Activated naive CD4-positive, alpha-beta T cell treated with Interleukin-2 at 50 U/mL for 16 hours (primary cell): ENCODE measurements at places on chromosomes 7 and 10.

GRCh38 chr10:62662486-62662885, 142.0 kb upstream of the ADO start:
- no peak for DNase-seq

DNA sequence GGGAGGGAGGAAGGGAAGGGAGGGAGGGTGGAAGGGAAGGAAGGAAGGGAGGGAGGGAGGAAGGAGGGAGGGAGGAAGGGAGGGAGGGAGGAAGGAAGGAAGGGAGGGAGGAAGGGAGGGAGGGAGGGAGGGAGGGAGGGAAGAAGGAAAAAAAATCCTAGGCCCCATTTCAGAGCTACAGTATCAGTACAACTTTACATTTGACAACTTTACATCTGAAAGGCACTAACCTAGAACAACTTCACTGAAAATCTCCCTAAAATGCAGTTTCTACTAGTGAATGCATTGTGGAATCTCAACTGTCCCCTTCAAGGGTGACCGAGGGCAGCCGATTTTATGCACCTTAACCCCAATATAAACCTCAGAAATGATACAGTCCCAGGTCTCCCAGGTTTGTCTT, 259.8 kb upstream of the GALNT17 start:
- no peak for DNase-seq

- DNase-seq, result no peak
These were observed 108.1 kb downstream of the SNX13 start for GRCh38 chr7:17832242-17832641.

- DNase-seq, result no peak
These were observed 338.0 kb upstream of the ZMIZ1 start for GRCh38 chr10:78730754-78731153.

GRCh38 chr10:78540355-78541076, 506.9 kb downstream of the RPS24 start:
- DNase-seq, result no peak

DNA sequence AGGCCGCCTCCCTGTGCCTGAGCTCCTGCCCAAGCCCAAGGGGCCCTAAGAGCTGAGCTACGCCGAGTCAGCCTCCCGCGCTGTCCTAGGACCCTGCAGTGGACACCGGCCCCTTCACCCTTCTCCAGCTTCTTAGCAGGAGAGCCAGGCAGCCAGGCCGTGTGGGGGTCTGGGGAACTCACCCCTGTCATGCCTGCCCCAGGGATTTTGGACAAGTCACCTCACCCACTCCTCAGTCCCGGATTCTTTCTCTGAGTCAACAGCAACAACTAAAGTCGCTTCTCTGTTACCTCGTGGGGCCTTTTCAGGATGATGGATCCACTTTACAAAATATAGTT, 79.3 kb downstream of the MKI67 start:
- no peak for DNase-seq

DNA sequence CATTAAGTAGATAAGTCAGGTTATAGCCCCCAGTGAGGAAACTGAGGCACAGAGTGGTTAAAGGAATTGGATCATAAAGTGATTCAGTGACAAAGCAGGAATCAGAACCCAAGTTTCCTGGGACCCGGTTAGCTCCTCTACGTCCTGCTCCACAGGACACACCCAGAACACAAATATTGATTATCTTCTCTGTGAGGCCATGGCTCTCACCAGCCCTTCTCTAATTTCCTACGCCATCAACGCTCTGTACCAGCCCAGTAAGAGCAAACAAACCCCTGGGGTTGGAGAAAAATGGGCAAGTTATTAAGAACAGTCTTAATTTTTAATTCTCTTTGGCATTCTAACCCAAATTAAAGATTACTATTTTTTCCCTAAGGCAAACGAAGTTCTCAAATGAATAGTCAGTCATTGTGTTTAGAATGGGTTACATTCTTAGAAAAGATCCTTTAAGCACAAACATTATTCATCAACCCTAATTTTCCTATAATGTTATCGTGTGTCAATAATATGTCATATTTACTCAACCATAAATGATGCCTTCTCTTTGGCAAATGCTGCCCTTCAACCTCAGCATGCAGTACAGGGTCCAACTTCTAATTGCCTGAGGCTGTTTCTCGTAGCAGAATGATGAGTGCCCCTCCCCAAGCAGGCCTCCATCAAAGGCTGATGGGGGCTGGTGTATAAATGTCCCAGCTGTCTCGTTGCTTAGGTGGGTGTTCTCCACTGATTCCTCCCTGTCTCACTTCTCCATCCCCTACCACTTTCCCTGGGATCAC, 25.4 kb upstream of the TM9SF3 start:
- no peak for DNase-seq

DNA sequence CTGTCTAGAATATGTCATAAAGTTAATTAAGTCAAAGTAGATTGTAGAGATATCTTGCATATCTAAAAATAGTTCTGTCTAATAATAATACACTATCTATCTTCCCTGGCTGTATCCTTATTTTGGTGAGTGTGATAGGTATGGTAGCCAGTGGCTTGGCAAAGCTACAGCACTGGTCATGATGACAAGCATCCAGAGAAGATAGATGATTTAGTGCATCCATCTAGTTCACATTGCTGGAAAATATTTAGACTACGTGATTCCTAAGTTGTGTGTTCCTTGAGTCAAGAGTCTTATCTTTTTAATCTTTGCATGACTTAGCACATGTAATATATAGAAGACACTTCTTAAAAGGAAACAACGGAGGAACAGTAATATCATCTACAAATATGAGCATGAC, 711.2 kb upstream of the KCND2 start:
- no peak for DNase-seq

GRCh38 chr7:1270181-1270580, 37.5 kb downstream of the UNCX start:
- no peak for DNase-seq

DNA sequence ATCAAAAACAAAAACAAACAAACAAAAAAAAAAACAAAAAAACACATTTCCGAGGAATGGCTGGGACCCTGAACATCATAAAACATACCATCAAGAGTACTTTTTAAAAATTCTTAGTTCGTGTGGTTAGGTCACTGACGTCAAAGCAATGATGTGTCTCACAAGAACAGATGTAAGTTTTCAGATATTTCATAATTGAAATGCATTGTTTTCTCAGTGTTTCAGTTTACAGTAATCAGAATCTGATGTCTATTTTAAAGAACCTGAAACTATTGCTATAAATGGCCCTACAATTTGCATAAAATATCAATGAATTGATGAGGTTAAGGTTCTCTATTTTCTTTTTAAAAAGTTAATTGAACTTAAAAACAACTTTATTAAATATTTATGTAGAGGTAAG, 103.7 kb upstream of the HGF start:
- no peak for DNase-seq

- DNase-seq, result peak; percentile 38
These were observed 677 bp downstream of the TSPAN14 start for GRCh38 chr10:80454513-80455460.

DNA sequence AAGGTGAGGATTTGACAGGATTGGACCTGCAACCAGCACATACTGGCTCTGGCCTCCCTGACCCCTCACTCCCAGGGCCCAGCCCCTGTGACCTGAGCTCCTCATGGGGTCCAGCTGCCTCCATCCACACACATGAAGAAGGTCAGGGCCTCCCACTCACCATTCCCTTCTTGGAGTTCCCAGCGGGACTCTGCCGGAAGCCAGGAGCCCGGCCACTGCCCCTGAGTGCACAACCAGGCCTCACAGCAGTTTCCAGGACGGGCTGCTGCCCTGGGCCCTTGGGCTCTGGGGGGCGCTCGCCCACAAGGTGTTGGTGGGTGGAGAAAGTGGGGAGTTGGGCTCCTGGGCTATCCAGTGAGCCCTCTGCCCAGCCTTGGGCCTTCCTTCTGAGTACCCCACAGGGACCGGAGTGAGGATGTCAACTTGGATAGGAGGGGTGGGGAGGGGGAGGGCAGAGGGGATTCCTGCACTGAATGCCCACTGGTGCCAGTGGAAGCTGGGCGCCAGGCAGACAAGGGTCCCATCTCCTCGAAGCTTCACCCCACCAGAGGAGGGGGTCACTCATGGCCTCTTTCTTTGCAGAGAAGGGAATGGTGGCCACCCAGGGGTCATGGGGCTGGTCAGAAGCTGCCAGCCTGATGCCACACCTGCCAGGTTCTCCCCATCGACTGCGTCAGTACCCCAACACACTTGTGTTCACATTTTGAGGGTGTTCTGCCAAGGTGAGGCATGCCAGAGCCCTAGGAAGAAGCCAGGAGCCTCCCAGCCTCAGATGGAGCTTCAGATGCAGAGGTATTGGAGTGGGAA, 115.3 kb downstream of the PTPN20 start:
- DNase-seq, result no peak

GRCh38 chr10:100693821-100694220, 51.6 kb upstream of the PAX2 start:
- DNase-seq, result no peak

DNA sequence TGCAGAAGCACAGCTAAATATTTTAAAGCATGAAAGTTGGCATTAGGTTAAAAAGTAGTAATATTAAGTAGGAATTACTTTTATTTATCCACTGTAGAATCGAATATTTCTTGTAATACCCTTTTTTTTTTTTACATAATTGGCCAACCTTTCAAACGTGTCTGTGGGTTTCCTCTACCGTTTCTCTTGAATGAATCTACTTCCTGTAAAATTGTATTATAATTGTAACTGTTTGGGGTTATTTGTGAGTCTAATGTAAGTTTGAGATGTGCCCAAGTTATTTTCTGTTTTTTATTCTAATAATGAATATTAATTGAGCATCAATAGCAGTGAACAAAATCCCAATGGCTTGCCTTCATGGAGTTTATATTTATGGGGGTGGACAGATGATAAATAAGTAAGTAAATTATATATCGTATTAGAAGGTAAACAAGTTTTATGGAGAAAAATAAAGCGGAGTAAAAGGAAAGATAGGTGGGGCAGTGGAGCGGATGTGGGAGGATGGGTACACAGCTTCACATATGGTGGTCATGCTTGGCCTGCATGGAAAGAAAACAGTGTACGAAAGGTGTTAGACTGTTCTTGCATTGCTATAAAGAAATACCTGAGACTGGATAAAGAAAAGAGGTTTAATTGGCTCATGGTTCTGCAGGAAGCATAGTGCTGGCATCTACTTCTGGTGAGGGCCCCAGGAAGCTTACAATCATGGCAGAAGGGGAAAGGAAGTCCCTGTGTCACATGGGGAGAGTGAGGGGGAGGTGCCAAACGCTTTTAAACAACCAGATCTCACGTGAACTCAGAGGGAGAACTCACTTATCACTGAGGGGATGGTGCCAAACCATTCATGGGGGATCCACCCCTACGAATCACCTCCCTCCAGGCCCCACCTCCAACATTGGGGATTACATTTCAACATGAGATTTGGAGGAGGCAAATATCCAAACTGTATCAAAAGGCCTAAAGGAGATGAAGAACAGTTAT, 5.4 kb downstream of the TSPAN13 start:
- DNase-seq, result no peak

DNA sequence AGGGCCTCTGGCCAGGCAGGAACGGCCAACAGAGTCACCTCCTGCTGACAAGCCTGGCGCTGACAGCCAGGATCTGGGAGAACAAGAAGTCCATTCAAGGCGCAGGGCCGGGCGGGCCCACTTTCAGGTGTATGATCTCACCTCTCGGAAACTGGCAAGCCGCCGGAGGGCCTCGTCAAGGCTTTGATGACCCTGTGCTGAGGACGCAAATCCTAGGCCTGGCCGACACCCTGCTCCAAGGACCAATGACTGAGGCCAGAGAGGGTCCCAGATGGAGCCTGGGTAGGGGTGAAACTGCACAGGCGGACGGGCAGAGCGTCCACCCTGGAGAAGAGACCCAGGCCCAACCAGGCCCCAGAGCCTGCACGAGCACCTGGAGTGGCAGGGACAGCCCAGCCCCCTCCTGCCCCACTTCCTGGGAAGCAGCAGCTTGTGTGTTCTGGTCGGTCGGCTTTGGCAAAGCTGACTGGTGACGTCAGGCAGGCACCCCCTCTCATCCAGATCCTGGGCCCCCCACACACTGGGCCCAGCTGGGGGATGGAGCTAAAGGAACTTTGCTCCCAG, 30.6 kb downstream of the MYL10 start:
- no peak for DNase-seq

GRCh38 chr10:123027861-123028260, 19.1 kb downstream of the ACADSB start:
- DNase-seq, result no peak

DNA sequence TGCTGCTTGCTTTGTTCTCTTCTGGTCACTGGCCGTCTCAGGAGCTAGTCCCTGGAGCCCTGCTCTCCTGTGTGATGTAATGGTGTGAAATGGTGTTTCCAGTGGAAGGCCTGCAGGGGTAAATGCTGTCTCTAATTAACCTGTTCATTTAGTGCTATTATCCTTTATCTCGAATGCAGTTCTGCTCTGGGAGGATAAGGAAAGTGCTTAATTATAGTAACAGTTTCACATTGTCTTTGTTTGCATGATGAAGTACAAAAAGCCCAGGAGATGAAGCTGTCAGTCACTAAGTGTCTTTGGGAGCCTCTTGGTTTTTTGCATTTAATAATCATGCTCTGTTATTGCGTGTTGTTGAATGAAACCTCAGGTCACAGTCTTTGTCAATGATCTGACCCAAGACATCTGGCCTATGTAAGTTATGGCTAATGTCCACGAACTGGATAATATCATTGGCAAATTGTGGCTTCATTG, 755.3 kb upstream of the GALNT17 start:
- DNase-seq, result no peak

GRCh38 chr7:134374791-134375190, 58.1 kb upstream of the SLC35B4 start:
- DNase-seq, result no peak

DNA sequence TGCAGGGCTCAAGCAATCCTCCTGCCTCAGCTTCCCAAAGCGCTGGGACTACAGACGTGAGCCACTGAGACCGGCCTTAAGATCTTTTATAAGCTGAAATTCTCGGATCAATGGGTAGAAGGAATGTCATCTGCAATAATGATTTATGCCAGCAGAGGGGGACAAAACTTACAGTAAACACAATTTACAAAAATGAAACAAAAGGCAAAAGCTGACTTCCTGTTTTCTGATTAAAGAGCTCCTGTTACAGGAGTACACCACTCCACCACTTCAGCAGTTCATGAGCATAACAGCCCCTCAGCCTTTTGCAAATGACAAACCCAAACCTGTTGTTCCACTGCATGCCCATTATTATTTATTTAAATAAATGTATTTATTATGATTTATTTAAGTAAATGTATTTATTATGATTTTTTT, 88.5 kb upstream of the ATP6V0A4 start:
- no peak for DNase-seq

DNA sequence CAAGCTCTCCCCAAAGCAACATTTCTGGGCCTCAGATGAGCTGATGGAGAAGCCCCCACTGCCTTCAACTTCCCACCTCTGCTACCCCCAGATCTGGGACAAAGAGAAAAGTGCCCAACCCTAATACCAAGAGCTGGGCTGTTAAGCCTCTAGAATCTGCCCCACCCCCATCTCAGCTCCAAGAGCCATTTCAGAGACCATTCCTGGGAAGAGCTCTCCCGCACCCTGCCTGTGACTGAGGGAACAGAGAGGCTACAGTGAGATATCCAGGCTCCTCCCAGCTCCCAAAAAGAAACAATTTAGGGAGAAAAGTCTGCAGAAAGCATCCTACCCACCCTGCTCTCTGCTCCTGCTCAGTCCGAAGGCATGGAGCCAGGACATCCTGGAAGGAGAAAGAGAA, 2.5 kb upstream of the KCNH2 start:
- DNase-seq, result no peak

GRCh38 chr7:39894904-39895303, 55.2 kb upstream of the CDK13 start:
- DNase-seq, result no peak
